ENCODE measurements at places on chromosomes 1 and 21.
A peak's percentile ranks its signal among the peaks of the same experiment; 100 is the strongest.

DNA sequence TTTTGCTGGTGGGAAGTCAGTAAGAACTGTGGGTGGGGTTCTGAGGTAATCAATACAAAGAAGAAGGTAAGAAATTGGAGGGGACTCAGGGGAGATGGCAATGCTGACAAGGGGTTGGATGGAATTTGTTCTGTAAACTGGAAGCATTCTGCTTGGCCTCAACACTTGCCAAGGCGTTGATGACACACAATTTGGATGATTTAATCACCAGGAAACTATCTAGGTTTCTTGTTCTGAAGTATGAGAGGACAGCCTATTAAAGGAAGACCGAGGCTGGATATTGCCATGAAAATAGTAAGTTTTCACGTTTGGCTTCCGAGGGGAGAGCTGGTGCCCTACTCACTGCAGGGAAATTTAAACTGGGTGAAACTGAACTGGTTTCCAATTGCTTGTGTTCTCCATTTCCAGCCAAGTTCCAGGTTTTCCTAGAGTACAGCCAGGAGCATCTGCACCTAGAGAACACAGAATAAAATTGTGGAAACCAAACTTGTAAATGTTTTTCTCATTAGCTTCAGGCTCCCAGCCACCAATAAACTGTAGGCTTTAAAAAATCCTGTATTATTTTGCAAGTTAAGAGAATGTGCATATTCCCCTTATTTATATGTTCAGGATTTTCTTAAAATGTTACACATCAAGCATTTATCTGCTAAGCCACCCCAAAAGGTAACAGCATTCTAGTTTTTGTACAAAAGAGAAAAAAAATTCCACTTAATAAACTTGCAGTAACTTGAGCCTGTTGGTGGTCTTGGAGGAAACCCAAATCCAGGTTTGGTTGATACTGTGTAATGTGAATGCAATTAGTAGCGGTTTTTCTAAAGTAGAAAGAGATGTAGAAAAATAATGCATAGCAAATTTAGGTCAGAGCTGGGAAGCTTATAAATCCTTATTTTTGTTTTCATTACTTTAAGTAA lies 53.8 kb downstream of the ROR1 start:
- DNase-seq: no peak

- peak; percentile 70 for DNase-seq
Observed at GRCh38 chr21:44920694-44921604, at the start of gene ITGB2. TSS of gene ITGB2 (minus strand) at chr21:44920899. CDS start at chr21:44910782, 10,117 bp downstream.

- no peak for DNase-seq
Observed at GRCh38 chr1:22889213-22889827, 83.3 kb downstream of the LACTBL1 start.

DNA sequence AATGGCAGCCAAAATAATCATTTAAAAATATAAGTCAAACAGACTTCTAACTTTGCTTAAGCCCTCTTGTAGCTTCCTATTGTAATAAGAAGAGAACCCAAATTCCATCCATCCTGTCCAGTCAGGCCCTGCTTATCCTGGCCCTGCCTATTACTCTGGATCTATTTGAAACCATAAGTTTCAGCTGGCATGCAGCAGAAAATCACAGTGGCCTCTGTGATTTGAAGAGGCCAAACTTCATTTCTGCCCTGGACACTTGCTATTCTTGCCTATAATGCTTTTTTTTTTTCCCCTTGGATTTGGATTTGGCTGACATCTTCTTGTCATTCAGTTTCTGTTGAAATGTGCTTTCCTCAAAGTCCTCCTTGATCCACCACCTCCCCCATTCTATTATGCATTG lies 642.8 kb downstream of the USP25 start:
- no peak for DNase-seq

DNA sequence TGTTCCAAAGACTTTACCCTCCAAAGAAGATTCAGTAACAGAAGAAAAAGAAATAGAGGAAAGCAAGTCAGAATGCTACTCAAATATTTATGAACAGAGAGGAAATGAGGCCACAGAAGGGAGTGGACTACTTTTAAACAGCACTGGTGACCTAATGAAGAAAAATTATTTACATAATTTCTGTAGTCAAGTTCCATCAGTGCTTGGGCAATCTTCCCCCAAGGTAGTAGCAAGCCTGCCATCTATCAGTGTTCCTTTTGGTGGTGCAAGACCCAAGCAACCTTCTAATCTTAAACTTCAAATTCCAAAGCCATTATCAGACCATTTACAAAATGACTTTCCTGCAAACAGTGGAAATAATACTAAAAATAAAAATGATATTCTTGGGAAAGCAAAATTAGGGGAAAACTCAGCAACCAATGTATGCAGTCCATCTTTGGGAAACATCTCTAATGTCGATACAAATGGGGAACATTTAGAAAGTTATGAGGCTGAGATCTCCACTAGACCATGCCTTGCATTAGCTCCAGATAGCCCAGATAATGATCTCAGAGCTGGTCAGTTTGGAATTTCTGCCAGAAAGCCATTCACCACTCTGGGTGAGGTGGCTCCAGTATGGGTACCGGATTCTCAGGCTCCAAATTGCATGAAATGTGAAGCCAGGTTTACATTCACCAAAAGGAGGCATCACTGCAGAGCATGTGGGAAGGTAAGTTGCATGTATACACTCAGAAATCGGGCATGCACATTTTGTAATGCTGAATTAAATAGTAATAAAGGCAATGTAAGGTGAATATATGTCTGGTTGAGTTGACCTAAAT lies 97.2 kb downstream of the ZFYVE9 start:
- DNase-seq: no peak

DNA sequence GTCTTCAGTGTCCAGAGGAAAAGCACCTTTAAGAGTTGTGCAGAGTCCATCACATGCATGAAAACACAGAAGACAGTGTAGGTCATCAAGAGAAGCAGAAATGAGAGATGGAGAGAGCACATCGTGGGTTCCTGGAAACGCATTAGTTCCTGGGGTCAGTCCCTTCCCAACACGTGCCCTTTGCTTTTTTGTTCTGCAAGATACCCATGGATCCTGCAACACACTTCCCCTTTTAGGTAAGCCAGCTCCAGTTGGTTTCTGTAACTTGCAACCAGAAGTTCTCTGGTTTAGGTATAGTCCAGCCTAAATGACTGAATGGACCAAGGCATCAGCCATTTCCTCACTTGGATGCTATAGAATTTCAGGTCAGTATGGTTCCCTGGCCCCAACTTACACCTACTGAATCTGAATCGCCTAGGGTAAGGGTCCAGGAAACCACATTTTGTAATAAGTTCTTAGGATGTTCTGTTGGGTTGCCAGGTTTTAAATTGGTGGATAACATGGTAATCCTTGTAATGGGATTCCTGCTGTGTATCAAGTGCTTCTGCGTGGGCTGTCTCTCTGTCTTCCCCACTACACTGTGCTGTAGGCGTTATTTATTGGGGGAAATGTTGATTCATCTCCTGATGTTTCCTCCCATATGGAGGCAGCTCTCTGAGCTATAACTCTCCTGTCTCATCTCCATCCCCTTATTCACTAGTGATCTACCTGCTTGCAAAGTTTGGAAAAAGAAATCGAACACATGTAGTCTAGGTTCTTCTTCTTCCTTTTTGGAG lies 230.6 kb downstream of the TNR start:
- no peak for DNase-seq

DNA sequence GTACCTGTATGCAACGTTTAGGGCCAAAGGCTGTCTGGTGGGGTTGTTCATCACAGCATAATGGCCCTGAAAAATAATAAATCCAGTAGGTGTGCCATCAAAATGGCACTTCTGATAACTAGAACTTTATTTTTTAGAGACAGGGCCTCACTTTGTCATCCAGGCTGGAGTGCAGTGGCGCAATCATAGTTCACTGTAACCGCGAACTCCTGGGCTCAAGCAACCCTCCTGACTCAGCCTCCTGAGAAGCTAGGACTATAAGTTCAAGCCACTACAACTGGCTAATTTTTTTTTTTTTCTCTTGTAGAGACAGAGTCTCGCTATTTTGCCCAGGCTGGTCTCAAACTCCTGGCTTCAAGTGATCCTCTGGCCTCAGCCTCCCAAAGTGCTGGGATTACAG lies 4.7 kb downstream of the SNAPIN start:
- no peak for DNase-seq

DNA sequence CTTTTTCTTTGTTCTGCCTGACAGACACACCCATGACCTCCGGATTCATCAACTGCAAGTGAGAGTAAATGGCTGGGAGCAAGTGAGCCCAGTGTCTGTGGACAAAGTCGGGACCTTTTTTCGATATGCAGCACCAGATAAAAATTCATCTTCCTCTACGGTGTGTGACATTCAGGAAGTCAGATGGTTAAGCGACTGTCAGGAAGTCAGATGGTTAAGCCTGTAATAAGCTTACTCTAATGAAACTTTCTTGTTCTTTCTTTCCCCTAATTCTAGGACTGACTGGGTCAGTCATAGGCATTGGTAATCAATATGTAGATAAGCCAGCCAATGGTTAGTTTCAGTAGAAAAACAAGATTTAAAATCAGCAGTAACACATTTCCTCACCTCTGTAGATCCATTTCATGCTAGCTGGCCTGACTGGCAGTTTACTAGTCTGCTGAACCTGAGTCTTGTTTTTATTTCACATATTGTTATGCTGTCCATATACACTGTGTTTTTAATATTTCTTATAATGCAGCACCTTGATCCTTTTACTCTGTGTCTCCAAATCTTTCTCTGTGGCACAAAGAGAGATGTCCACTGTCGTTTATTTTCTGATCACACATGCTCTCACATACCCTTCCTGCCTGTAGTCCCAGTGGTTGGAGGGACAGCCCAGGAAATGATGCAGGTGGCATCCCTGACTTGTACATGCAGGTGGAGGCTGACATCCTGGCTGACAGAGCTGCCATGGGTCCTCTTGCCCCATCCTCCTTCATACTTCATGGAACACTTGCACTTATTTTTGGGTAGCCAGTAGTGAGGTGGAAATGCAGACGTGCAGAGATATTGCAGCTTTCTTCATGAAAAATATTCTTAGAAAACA lies 115.8 kb downstream of the VPS13D start:
- peak; percentile 49 for DNase-seq
